ENCODE measurements at places on chromosomes 12 and 14.
A peak's percentile ranks its signal among the peaks of the same experiment; 100 is the strongest.

- DNase-seq, result no peak
Observed at GRCh38 chr12:114998750-114999128, 314.8 kb upstream of the TBX3 start.

- no peak for DNase-seq
Observed at GRCh38 chr14:83289896-83290295, 1756.2 kb upstream of the SEL1L start.

DNA sequence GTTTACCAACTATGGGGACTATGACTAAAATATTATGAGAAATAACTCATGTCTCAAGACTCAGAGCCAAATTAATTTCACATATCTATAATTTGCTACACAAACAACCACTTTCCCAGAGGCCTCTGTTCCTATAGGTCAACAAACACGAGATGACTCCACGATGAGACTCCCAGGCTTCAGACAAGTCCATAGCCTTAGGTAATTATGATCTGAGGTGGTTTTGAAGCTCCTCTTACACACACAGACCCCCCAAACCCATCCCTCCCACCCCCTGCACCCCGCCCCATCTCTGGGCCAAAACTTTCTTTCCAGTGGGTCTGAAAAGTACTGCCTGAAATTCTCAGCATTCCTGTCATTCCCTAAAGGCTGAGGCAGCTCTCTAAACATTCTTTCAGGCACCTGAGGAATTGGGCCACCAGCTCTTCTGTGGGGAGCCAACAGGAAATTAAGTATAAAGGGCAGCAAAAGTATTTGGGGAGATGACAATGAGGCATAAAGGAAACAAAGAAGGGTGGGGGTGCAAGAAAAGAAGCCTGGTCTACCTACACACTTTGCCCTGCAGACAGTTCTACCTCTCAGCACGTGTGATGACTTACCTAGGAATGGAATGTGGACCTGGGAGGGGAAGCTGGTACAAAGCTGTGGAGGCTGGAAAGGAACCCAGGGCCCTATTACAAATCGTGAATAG is 143.6 kb downstream of the PAWR start:
- no peak for DNase-seq

GRCh38 chr12:57893431-57894353 is 47.2 kb upstream of the CTDSP2 start:
- peak; percentile 42 for DNase-seq

- DNase-seq, result no peak
Observed at GRCh38 chr12:122123761-122124145, 45.2 kb downstream of the MLXIP start.

DNA sequence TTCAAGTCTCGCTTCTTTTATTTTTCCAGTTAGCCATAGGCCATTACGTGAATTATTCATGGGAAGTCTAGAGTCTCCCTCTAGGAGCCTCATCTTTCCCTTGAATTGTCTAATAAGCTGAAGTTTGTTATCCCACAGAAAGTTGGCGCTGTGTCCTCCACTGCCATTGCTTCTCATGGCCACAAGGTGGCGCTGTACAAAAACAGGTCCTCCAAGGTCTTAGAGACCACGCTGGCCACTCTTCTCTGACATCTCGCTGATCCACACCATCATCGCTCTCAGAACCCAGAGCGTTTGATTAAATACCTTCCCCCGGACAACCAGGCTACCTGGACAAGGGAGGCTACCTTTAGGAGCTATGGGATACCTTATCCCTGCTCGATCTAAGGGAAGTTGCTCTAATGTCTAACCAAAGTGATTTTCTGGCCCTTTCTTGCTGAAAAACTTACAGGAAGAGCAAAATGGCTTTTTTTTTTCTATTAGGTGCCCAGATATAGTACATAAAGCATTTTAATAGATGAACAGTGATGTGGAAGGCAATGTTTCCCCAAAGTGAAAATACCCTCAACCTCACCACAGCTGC is 110.0 kb downstream of the CCDC60 start:
- peak; percentile 66 for DNase-seq

DNA sequence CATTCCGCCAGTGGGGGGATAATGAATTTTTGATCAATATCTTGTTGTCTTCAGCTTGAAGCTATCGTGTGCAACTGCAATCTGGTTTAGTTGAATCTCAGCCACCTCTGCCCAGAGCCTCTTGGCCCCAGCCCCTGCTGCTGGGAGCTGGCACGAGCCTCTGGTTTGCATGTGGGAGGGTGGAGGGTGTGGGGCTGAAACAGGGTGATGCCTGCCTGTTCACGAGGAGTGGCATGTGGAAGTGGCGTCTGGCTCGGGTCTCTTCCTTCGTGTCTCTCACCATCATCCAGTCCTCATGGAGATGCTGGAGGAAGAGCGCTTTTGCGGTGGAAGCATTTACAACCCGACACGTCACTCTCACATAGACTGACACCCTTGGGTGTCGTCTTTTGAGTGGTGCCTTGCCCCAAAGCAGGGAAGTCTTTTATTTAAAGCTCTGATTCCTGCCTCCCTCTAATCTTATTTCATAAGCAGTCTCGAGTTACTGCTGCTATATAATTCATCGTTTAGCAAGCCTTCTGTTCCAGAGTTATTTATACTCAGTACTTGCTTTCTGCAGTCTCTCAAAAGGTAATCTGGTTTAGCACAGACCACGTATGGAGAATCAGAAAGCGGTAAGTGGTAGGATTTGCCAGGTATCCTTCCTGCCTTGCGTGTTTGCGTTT is 64.5 kb downstream of the AACS start:
- DNase-seq, result no peak

GRCh38 chr14:52020161-52020714 is 30.9 kb downstream of the RTRAF start:
- DNase-seq, result no peak

DNA sequence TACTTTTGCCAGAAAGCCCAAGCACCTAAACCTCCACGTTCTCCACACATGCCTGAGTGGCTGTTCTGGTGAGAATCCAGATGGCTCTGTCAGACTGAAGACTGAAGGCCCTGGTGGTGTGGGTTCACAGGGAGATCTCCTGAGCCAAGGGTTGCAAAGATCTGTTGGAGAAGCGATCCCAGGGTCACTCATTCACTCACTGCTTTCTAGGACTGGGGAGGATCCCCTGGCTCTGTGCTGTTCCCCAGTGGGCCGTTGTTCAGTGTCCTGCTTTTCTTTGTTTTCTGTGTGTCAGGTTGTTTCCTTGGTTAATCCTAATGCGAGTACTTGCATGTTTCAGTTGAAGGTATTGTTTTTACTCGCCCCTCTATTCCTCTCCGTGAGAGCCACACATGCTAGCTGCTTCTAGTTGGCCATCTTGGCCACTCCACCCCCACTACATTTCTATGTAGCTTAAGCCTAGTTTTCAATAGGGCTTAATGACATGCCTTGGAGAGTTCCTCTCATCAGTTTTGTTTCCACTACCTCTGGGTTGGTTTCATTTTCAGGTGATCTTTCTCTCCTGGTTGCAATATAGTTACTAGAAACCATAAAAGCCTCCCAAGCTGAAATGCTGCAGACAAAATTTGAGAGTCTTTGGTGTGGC is 144.5 kb upstream of the SLC38A2 start:
- peak; percentile 11 for DNase-seq

GRCh38 chr14:71214241-71214640 is 307.0 kb downstream of the PCNX1 start:
- DNase-seq, result no peak

GRCh38 chr12:116196752-116197718 is 80.5 kb downstream of the MED13L start:
- no peak for DNase-seq

- peak; percentile 83 for DNase-seq
Observed at GRCh38 chr14:101972126-101972866, 7.9 kb downstream of the DYNC1H1 start.

DNA sequence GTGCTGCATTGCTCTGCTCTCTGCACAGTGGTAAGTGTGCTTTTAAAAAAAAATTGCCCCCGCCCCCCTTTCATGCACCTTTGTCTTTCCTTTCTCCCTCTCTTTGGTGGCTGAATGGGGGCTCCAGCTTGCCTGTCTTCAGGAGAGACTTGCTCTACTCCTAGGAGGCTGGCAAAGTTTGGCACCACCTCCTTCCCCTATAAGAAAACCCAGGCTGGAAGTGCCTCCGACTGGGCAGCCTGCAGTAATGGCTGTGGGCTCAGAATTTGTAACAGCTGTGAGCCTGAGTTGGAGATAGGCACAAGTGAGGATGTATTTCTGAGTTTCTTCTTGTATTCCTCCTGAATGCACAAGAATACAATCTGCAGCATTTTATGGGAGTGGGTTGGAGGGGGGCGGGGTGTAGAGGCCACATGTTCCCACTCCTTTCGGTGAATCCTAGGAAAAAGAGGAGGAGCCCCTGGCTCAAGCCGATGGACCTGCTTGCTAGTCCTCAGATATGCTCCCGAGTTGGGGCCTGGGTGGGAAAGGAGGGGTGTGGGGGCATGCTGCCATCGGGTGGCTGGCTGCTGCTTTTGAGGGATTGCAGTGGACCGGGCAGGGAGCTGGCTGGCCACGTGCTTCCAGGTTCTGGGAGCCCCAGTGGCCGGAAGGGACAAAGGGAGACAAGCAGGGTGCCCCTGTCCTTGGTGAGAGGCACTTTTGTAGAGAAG is 124.3 kb downstream of the TSPAN9 start:
- no peak for DNase-seq

- DNase-seq, result no peak
Observed at GRCh38 chr12:32305163-32305562, 94.2 kb upstream of the FGD4 start.

DNA sequence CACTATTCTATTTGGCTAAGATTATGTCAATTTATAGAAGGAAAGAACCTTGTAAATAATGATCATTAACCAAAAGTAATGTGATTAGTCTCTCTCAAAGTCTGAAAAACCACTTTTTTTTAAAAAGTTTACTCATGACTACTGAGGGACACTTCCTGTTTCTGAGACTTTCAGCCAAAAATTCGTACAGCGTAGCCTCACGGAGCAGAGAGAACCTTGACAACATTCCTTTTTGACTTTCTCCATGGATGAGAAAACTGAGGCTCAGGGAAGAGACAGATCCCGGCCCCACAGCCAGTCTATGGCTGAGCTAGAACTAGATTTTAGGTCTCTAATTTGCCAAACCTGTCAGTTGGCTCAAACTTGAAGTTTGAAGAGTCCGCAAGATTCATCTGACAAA is 68.2 kb downstream of the DAD1 start:
- DNase-seq, result peak; percentile 41

GRCh38 chr14:60204843-60205774 is 39.9 kb upstream of the DHRS7 start:
- no peak for DNase-seq

DNA sequence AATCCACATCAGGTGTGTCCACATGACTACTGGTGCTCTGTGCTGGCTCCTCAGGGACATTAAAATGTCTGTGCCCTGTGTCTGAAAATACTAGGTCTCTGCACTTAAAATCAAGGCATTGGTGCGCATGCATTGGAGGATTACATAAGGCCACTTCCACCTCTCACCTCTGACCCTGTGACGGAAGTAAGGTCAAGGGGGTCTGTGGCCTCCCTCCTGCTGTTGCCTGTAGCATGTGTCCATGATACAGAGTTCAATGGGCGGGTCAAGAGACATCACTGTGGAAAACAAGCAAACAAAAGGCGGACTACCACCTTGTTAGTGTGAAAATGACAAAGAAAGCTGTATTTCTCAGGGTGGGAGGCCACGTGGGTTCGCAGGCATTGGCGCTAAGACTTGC is 208.6 kb upstream of the PWP1 start:
- no peak for DNase-seq

- no peak for DNase-seq
Observed at GRCh38 chr12:43329375-43329774, 222.6 kb downstream of the ADAMTS20 start.

GRCh38 chr14:26606729-26607312 is 9.0 kb upstream of the NOVA1 start:
- DNase-seq, result no peak

DNA sequence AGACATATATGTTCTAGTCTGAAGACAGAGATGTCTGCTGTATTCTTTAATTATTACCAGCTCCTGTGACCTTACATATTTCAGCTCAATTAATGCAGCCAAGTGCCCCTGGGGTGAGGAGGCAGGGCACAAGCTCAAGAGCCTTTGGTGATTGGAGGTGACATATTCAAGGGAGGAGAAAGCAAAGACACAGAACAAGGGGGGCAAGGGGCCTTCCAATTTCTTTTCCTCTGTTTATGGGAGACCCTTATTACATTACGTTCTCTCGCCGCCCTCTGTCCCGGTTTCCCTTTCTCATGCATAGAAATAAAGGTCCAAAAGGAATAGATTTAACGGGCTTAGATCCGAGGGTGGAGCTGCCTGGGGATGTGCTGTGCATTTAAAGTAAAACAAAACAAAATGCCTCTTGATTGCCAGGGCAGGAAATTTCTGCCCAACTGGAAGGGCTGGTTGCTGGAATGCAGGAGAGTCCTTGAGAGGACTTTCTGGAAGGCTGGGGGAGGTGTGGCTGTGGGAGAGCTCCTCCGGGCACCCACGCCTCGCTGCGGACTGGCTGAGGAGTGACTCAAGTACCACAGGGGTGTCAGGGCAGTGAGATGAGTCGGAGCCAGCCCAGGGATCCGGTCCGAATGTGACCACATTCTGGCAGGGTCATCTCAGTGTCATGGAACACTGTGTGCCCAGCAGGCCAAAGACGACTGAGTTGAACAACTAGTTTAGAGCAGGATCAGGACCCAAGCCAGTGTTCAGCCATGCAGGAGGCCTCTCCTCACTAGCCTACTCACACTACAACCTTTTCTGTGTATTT is 32.1 kb upstream of the GSG1 start:
- no peak for DNase-seq

DNA sequence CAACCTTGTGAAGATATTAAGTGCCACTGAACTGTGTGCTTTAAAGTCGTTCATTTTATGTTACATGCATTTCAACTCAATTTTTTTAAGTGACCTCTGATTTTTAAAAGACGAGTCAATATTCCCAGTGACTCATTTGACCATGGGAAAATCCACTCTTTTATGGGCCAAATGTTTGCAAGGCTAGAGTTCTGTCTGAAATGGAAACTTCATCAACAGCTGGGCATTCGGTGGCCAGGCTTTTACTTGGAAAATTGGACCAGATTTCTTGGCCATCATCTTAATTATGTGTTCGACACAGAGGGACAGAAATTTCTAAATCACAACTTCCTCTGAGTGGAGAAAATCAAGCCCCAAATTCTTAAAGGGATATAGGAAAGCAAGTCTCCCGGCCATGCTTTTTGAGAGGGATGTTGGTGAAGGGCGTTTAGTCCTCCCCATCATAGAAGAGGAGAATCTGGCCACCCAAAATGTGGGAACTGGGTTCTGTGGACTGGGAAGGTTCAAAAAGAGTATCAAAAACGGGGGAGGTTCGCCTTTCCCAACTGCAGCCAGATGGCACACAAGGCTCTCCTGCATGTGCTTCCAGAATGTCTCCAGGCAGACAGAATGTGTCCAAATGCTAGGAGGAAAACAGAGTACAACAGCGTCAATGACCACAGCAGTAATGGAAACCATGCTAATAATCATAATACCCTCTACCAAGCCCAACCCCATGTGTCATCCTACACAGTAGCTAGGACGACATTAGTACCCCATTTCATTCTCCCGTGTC is 40.9 kb upstream of the FZD10 start:
- DNase-seq, result no peak

GRCh38 chr14:52002542-52002941 is 13.2 kb downstream of the RTRAF start:
- DNase-seq, result no peak

DNA sequence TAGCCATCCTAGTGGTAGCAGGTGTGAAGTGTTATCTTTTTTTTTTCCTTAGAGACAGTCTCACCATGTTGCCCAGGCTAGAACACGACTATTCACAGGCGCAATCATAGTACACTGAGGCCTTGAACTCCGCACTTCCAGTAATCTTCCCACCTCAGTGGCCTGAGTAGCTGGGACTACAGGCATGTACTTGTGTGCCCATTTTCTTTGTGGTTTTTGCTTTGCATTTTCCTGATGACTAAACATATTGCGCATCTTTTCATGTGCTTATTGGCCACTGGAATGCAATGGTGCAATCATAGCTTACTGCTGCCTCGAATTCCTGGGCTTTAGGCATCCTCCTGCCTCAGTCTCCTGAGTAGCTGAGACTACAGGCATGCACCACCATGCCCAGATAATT is 33.3 kb upstream of the GCH1 start:
- DNase-seq, result no peak
